ENCODE measurements at places on chromosomes 1 and 21.

- peak; percentile 7 for DNase-seq
Observed at GRCh38 chr1:204932573-204932909, 61.9 kb downstream of the NFASC start.

DNA sequence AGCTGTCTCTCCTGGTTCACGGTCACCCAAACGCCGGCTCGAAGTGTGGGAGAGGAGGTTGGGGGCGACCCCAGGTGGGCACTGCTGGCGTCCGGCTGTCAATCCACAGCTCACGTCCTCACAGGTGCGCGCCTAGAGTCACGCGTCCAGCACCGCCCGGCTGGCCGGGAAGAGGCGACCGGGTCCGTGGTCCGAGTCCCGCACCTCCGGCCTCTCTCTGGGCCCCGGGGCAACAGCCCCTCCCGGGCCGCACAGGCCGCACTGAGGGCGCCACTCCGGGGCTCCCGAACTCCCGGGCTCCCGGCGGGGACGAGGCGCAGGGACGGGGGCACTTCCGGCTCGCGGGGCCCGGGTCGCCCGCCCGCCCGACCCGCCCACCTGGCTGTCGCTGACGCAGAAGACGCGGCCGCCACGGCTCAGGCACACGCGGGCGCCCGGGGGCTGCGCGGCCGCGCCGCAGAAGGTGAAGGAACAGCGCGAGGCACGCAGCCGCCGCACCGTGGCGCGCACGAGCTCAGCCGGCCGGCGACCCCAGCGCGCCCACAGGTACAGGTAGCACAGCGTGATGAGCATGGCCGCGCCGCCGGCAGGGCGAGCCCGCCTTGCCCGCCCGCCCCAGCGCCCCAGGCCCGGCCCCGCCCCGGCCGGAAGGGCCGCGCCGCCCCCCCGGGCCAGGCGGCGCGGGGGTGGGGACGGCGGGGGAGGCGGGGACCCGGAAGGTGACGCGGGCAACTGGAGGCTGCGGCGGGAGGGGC, at the start of gene HLCS:
Gene HLCS (minus strand): TSS at position 604 of the 755 bp plus-strand sequence. CDS start 31 bp downstream, at position 573.
- DNase-seq: peak; percentile 81

DNA sequence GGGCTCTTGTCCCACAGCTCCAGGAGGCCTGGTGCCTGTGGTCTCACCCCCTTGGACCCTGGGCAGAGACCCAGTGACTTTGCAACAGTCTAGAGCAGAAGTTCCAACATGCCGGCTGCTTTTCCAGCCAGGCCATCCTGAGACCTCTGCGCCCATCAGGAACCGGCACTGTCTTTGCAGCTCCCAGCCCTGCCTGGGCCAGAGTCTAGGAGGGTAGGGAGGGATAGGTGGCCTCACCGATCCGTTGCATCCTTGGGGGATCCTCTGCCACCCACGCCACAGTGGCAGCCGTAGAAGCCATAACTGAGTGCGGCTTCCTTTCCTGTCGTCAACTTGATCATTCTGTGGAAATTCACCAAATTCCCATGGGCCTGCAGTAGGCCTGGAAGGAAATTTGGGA, 1.3 kb downstream of the PLA2G2A start:
- no peak for DNase-seq

GRCh38 chr1:96487971-96488370, 233.6 kb upstream of the PTBP2 start:
- DNase-seq: no peak

DNA sequence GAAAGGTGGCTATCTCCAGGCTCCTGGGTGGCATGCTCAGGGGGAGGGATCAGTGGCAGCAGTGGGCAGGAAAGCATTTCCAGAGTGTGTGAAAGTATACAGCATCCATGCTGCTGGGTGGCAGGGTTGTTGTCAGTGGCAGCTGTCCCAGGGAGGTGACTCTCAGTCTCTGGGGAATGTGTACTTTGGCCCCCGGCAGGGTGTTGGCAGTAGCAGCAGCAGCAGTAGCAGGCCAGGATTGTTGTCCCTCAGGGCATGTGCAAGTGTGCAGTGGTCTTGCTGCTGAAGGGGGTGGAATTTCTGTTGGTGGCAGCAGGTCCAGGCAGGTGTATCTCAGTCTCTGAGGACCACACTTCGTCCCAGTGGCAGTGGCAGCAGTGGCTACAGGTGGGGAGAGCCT, 71.7 kb upstream of the GUCA2B start:
- no peak for DNase-seq

GRCh38 chr1:100266741-100267140, 725 bp downstream of the RTCA start:
- DNase-seq: no peak

DNA sequence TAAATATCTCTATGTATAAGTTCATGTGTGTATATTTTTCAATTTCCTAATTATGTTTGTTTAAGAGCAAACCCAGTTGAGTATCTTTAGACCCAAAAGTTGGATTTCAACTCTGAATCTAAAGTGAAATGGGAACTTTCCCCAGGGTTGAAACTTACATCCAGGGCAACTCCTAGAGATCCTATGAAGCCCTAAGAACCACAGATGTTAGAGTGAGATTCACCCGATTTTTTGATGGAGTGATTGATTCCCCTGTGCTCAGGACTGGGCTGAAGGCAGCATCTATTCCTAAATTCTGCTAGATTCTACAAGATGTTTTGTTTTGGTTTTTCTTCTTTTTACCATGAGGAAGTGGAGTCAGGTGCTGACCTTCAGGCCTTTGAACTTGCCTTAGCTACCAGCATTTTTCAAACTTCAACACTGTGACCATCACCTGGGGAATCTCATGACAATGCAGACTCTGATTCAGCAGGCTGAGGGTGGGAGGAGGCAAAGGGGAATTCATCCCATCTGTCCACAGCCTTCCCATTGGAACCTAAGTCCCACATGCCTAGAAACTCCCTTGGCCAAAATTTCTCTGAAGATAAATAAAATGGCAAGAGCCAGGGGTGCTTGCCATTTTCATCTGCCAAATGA, 145.5 kb downstream of the ETS2 start:
- DNase-seq: no peak

DNA sequence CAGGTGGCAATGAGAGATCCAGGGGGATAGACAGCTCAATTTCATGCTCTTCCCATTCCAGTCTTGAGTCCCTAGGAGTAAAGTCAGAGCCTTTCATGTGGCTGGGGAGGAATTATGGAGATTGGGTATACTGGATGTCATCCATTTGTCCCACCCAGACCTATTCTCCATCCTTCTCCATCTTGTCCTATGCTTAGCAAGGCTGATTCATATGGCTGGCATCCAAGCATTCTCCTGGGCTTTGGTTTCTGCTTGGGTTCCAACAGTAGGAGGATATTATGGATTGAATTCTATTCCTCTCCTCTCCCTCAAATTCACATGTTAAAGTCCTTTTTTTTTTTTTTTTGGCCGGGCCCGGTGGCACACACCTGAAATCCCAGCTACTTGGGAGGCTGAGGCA, 3.8 kb upstream of the CDC20 start:
- DNase-seq: peak; percentile 35

DNA sequence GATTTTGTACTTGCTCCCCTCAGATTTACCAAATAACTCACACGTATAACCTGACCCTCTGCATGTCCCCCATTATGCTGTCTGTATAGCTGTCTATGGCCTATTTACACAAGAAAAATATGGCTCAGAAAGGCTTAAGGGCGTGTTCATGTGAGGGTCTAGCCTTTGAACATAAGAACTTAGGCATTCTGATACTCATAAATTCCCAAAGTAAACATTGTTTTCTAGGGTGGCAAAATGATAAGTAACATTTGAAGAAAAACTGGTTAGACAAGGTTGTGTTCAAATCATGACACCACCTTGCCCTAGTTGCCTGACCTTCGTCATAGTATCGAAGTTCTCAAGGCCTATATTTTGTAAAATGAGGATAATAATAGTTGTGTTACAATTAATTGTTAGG, 394.6 kb downstream of the LRRIQ3 start:
- DNase-seq: no peak

DNA sequence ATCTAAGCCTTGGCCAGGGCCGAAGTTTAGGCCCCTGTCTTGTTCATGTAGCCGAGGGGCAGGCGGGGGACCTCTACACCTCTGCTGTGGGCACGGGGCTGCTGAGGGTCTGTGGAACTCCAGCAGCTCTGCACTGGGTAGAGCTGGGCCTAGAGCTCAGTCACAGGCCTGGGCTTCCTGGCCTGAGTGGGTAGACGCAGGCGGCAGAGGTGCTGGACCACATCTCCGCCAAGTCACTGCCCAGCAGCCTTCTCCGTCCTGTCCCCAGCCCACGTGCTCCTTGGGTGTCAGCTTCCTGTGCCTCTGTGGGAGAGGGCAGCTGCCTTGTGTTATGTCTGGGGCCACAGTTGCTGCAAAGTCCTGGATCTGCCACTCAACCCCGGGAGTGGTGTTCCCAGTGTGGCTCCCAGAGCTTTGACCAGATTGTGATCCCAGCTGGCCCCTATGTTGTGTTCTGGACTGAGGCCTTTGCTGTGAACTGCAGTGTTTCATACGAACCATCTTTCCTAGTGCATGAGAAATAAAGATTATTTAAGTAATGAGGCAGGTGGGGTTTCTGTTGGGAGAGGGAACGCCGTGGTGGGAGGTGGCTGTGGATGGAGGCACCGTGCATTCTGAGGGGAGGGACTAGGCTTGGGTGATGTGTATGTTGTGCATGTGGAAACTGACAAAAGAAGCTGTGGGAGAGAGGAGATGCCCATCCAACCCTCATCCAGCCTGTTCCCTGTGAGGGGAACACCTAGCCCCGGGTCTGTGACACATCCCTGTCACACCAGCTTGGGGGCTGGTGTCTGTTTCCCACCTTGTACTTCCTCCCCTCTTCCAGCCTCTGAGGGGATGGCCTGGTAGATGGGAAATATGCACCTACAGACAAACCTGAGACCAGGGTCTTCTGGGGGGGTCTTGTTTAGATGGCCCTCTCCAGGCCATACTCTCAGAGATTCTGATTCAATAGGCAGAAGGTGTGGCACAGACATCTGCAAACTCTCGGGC, 12.2 kb downstream of the AMPD2 start:
- no peak for DNase-seq

DNA sequence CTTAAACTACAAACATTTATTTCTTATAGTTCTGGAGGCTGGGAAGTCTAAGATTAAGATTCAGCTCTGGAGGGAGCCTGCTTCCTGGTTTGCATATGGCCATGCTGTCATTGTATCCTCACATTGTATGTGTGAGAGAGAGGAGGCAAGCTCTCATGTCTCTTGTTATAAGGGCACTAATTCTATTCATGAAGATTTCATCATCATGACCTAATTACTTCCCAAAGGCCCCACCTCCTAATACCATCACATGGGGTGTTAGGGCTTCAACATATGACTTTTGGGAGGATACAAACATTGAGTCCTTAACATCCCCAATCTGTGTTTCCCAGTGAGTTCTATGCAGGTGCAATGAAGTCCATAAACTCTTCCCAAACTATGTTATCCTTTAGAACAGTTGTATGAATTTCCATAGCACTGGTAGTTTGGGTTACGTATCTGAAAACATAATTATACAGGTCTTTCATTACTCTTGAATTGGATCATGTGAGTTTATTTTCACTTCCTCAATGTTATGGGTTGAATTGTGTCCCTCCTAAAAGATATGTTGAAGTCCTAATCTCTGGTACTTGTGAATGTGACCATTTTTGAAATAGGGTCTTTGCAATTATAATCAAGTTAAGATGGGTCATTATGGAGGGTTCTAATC, 124.2 kb downstream of the RUNX1 start:
- no peak for DNase-seq

DNA sequence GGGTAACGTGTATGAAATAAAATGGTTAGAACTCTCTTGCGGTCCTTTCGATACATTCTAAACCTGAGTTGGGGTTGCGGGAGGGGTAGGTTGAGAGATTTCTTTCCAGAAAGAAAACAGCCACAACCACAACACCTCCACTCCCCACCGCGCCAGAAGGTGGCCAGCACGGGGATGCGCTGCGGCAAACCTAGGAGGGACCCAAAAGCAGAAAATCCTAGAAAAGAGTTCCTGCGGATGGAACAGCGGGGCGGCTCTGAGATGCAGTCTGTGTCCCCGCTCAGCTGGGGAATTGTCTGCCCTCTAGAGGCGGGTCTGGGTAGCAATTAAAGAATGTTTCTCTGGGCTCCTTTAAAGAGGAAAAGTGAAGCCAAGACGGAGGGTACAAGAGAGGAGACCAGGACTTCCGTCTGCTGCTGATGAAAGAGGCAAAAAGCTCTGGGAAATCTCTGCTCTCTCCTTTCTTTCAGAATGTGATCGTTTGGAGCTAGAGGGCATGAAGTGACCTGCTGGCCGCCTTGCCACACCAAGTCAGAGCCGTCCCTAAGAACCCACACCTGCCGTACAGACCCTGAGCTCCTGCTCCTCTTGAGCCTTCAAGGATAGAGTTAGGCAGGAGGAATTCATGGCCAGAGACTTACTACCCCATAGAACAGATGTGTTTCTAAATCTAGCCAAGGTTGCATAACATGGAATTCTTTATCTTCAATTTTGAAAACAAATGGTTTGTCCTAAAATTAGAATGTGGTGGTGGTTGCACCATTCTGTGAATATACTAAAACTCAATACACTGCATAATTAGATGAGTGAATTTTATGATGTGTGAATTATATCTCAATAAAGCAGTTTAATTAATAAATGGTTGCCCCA, 46.5 kb upstream of the COA6 start:
- peak; percentile 68 for DNase-seq

DNA sequence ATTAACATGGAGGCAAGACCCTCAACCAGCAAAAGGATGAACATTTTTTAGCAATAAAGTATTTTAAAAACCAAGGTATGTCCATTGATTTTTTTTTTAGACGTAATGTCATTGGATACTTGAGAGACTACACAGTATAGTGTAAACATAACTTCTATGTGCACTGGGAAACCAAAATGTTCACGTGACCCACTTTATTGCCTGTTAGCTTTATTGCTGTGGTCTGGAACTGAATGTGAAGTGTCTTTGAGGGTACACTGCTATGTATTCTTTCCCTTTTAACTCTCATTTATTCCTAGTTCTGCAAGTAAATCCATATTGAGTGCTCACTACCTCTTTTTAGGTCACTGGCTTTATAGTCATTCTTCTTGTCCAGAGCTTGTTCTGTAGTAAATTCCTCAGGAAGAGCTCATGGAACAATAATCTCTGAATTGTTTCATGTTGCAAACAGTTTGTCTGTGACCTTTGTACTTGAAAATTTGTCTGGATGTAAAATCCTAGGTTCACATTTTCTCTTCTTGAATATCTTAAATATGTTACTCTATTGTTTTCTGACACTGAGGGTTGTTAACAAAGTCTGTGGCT, 20.6 kb downstream of the ABCD3 start:
- DNase-seq: no peak

DNA sequence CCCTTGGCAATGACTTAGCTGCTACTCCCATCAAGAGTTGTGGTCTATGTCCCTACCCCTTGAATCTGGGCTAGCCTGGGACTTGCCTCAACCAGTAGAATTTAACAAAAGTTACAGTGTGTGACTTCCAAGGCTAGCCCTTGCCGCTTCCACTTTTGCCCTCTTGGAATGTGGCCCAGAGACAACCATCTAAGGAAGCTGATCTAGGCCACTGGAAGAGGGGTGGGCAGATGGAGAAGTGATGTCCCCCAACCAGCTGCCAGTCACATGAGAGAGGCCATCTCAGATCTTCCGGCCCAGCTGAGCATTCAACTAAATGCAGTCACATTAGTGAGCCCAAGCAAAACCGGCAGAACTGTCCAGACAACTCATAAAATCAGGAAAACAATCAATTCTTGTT, 115.1 kb downstream of the TOMM20 start:
- DNase-seq: no peak
